ENCODE measurements at places on chromosomes 6 and 20.

GRCh38 chr20:45254383-45255262 lies at the start of gene SLPI:
SLPI (minus strand) TSS chr20:45254564; CDS start chr20:45254543, 21 bp downstream.
- no peak for DNase-seq

DNA sequence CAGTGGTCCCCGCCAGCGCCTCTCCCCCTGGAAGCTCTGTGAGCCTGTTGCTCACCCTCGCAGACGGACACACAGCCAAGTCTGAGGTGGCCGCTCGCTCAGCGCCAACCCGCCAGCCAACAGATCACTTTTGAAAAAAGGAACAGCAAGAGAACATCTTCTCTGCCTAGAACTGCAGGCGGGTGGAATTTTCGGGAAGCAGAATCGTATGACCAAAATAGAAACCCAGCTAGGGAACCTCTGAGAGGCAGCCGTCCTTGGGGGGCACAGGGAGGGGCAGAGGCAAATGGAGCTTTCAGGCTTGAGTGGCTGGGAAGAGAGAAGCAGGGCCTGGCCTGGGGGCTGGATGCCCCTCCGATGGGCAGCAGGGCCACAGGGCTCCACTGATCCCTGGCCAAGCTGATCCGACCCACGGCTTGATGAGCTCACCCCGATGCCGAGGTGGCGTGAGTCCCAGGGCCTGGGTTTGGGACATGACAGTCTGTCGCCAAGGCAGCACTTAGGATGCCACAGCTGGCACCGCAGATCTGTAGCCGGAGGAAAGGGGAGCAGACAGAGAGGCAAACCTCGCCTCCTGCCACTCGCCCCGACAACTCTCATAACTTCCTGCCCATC lies 9.8 kb downstream of the NFATC2 start:
- no peak for DNase-seq

GRCh38 chr20:31811796-31812728 lies 7.1 kb upstream of the MYLK2 start:
- DNase-seq: no peak

DNA sequence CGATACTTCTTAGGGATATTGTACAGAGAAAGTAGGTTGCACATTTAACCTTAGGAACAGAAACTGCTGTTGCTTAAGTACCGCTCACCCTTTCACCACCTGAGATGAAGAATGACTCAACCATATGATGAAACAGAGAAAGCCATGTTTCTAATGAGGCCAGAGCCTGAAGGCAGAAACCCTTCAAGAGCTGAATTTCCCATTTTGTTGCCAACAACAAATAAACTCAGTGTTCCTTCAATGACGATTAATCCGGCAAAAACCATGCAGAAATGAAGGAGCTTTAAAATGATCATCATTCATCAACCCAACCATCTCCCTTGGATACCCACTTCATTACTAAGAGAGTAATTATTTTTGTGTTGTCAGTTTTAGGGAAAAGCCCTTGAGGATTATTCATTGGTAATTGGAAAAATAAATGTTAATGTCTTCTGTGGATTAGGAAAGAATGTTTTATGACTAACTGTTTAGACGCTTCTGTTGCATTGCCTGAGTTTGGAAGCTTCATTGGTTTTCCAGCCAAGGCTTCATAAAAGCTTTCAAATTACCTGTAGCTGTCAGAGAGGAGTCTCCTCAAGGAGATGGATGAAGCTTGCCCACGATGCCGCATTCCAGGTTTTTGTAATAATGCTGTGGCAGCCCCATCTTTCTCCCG lies 112.1 kb upstream of the IYD start:
- no peak for DNase-seq

- DNase-seq: no peak
Observed at GRCh38 chr6:144353871-144354314, 68.8 kb downstream of the UTRN start.

DNA sequence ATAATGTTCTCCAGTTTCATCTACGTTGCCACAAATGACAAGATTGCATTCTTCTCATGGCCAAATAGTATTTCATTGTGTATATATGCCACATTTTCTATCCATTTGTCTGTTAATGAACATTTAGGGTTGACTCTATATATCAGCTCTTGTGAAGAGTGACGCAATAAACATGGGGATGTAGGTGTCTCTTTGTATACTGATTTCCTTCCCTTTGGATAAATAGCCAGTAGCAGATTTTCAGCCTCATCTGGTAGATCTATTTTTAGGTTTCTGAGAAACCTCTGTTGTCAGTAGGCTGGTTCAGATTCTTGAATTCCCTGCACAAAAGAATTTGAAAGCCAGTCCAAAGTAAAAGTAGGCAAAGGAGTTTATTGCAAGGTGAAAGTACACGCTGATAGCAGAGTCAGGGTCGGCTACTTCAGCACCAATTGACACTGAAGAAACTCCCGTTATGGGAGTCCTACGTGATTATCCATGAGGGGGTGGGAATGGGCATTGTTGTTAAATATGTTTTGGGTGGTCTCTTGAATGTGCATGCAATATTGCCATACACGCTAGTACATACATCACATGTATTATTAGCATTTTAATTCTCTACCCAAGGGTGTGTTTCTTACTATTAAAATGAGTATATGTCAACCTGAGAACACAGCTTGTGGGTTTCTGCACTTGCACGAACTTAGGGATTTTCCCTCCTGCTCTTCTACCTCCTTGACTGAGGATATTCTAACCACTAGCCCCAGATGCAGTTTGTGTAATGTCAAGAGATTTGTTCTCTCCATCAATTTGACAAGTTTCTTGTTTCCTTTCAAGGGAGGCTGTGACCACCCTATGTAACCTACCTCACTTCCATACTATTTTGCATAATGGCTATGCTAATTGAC lies 14.4 kb upstream of the SLC17A2 start:
- no peak for DNase-seq

GRCh38 chr6:140546640-140547039 lies 1172.2 kb upstream of the CITED2 start:
- no peak for DNase-seq

- DNase-seq: no peak
Observed at GRCh38 chr6:148508401-148509041, 165.9 kb downstream of the SASH1 start.

- no peak for DNase-seq
Observed at GRCh38 chr6:35177596-35177995, 36.2 kb upstream of the SCUBE3 start.

GRCh38 chr20:19527509-19527908 lies 230.5 kb upstream of the RIN2 start:
- DNase-seq: no peak

DNA sequence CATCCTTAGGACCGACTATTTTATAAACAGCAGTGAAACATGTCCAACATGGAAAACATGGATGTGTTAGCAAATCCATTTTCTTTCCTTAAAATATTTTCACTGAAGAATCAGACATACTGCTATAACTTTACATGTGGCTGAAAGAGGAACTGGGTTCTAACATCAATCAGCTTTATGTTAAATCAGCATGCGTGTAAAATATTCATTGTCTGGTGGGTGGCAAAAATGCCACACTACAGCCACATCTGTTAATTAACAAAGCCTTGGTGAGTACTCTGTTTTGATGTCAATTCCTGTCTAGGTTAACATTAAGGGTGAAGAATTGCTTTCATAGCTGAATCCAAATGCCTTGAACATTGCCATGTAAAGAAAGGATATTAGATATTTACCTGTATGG lies 222.6 kb upstream of the CEP162 start:
- DNase-seq: no peak

- DNase-seq: no peak
Observed at GRCh38 chr6:137867685-137868509, 838 bp downstream of the TNFAIP3 start.

GRCh38 chr20:46987001-46987400 lies 92.4 kb downstream of the EYA2 start:
- DNase-seq: no peak

DNA sequence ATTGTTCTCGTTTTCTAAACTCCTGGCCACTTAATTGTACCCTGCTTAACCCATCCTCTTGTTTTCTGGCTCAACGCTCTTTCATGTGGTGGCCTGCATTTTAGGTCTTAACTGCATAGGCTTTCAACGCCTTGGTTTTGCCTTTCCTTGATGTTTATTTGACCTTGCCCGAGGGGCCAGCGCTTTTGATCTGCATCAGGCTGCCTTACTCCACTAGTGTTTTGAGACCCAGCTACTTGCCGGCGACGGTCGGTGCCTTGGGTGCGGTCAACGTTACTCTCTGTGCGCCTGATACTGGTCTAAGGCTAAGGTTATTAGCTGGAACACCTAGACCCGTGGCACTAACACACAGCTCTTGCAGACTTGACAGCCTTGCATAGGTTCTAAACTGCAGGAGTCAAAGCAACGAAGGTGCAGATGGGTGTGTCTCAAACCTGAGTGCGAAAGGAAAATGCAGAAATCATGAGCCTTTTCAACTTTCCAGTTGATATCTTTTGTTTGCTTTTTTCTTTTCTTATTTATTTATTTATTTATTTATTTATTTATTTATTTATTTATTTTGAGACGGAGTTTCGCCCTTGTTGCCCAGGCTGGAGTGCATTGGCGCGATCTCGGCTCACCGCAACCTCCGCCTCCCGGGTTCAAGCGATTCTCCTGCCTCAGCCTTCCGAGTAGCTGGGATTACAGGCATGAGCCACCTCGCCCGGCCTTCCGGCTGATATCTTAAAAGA lies 138.8 kb downstream of the HFE start:
- DNase-seq: no peak

- no peak for DNase-seq
Observed at GRCh38 chr20:642398-643174, 10.4 kb downstream of the SRXN1 start.

GRCh38 chr6:137156650-137157049 lies 16.8 kb downstream of the IL22RA2 start:
- DNase-seq: no peak

DNA sequence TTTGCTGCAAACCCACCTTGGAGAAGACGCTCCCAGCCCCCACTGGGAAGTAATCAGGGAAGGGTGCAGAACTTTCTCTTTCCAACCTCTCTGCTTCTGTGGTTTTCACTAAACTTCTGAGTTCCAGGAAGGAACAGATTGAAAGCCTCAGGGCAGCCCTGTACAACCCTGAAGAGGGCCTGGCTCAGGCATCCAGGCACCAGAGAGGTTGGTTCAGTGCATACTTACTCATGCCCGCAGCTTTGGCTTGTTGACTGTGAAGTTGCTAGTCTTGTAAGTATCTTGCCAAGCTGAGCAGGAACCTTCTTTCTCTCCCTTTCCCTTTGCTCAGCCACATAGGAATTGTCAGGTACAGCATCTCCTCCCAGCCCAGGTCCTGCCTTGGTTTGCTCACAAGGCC lies 272.2 kb upstream of the FOXQ1 start:
- DNase-seq: no peak

GRCh38 chr6:137717074-137718073 lies 149.7 kb upstream of the TNFAIP3 start:
- DNase-seq: no peak

GRCh38 chr6:144064402-144065212 lies 30.8 kb downstream of the SF3B5 start:
- DNase-seq: peak; percentile 64

- DNase-seq: no peak
Observed at GRCh38 chr6:42354702-42355101, 97.0 kb downstream of the TRERF1 start.

DNA sequence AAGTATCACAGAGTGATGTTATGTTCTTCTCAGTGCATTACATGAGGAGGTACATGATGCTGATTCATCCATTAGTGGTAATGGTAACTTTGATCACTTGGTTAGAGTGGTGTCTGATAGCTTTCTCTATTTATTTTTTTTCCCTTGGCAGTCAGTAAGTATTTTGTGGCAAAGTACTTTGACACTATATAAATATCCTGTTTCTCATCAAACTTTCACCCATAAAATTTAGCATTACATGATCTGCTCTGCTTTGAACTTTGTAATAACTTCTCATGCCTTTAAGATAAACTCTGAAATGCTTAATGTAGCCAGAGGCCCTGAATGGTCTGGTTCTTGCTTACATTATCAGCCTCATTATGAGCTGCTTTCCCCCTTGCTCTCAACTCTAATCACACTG lies 127.9 kb downstream of the MBOAT1 start:
- no peak for DNase-seq

GRCh38 chr6:126600258-126600916 lies 260.5 kb downstream of the CENPW start:
- DNase-seq: no peak

- no peak for DNase-seq
Observed at GRCh38 chr6:133889557-133890403, 867 bp downstream of the TCF21 start.

DNA sequence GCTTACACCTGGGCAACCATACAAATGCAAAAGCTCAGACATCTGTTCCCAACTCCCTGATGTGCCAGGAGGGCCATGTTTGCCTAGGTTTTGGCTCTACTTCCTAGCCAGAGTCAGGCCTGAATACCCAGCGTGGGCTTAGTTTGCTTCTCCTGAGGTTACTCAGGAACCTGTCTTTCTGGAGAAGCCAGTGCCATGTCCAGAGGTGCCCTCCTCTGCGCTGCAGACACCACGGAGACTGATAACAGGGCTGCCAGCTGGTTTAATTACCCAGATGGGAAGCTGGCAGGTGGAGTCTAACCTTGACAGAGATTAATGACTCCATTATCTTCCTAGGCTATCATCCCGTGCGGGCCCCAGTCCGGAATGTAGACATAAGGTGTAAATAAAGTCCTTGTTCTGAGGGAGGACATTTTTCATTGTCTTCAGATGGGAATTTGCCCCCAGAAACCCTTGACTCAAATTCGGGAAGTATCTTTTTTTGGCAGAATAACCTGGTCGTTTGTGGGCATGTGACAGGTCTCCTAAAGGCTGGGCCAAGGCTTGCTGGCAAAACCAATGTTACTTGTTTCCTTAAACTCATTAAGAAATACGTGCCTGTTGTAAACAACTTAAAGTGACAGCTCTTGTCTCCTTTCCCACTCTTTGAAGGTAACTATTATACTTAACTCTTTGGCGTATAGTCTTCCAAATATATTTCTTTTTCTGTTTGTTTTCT lies 29.2 kb upstream of the ZNFX1 start:
- DNase-seq: no peak

DNA sequence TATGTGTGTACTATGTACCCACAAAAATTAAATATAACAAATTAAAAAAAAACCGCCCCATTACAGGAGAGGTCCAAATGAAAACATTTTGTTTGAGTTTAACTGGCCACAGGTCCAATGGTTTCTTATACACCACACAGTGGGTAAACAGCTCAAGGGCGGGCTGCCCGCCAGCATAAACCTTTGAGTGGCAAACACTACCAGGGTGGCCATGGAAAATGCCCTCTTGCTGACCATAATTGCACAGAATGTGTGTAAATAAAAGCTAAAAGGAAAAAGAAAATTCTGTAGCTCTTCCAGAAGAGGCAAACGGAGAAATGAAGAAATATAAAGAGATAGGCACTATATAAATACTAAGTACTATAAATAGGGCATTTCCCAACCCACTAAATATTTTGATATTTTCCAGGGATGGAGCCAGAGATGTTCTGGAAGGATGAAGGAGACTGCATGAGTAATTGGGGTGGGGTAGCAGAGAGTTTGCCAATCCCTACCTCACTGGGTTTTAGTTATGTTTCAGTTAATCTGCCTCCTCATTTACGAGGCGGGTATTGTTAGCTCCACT lies 1.1 kb upstream of the CDC5L start:
- no peak for DNase-seq

GRCh38 chr6:166471797-166472260 lies 89.1 kb upstream of the MPC1 start:
- DNase-seq: no peak

- DNase-seq: no peak
Observed at GRCh38 chr6:81739230-81740195, 13.0 kb downstream of the TENT5A start.
